ENCODE measurements at places on chromosomes 12 and 14.

- DNase-seq, result no peak
Measured at GRCh38 chr12:62347922-62348650, 87.9 kb downstream of the USP15 start.

GRCh38 chr14:101191101-101191720 lies 287.7 kb upstream of the RTL1 start:
- no peak for DNase-seq

- no peak for DNase-seq
Measured at GRCh38 chr12:12952036-12952435, at the start of gene GPRC5D. GPRC5D (minus strand) TSS chr12:12952170; CDS start chr12:12950384, 1,786 bp downstream.

DNA sequence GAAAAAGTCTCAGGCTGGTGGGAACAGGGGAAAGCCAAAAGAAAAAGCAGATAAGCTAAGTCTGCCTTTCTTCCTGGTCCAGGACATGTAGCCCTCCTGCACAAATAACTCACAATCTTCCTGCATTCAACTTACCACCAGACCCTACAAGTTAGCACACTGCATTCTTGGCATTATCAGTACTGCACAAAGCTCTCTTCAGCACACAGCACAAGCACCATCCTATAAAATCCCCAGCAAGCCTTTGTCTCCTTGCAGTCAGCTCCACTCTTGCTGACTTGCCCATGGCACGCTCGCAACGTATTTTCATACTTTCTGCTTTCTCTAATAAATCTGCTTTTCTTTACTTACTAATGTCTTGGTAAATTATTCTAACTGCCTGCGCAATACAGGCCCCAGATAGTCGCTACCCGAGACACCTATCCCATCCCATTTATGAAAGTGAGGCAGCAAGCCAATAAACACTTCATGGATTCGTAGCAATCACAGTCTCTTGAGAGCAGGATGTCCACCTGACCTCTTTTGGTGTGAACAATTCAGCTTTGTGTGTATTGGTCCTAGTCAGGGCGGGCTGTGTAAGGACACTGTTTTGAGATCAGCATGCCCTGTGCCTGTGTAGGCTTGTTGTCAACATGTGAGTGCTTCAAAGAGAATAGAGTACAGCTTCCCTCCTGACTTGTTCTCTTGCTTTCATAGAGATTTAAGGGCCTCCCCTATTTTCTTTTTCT lies 49.0 kb downstream of the TMEM117 start:
- no peak for DNase-seq

- DNase-seq, result peak; percentile 55
Measured at GRCh38 chr14:59354666-59355065, 110.5 kb downstream of the GPR135 start.

DNA sequence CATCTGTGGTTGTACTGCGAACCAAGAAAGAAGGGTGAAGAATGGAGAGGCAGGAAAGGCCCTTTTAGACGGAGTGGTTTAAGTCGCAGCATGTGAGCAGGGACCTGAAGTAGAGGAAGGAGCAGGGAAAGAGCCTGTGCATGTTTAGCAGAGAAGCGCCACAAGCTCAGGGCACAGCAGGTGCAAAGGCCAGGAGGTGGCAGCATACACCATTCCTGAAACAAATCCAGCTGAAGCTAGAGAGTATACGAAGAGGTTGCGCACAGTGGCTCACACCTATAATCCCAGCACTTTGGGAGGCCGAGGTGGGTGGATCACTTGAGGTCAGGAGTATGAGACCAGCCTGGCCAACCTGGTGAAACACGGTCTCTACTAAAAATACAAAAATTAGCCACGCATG lies 49.9 kb downstream of the HELB start:
- no peak for DNase-seq

DNA sequence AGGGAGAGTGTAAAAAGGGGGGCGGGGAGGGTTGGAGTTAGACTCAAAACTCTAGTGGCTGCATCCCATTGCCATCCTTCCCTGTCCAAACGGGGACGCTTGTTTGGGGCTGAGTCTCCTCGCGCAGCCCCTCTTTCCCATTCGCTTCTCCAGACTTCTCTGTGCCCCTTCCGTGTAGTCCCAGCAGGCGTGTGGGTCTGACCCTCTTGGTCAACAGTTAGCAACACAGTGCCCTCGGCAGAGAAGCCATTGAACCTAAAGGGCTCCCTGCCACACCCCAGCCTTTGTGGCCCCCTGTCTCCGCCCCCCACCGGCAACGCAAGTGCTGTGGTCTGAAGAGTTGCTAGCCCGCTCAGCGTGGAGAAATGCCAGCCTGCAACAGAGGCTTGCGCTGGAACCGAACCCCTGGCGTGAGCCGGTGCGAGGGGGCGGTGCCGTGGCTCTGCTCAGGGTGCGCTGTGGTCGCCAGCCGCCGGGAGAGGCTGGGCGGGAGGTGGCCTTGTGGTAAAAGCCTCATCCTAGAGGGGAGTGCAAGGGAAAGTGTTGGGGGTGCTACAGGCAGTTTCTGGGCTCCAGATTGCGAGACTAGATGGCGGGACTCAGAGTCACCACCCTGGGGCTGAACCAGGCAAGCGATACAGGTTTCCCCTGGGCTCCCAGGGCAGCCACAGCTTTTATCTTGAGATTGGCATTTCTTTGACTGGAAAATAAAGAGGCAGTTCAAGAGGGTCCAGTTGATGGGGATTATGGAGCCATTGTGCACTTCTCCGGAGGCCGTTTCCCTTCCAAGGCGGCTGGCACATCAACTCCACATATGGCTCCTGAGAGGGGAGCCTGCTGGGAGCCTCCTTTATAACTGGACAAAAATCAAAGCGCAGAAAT lies 2.1 kb downstream of the PLXNC1 start:
- no peak for DNase-seq

GRCh38 chr12:104387190-104387589 lies 69.6 kb upstream of the CHST11 start:
- no peak for DNase-seq
